ENCODE measurements at places on chromosomes 7 and 10.

DNA sequence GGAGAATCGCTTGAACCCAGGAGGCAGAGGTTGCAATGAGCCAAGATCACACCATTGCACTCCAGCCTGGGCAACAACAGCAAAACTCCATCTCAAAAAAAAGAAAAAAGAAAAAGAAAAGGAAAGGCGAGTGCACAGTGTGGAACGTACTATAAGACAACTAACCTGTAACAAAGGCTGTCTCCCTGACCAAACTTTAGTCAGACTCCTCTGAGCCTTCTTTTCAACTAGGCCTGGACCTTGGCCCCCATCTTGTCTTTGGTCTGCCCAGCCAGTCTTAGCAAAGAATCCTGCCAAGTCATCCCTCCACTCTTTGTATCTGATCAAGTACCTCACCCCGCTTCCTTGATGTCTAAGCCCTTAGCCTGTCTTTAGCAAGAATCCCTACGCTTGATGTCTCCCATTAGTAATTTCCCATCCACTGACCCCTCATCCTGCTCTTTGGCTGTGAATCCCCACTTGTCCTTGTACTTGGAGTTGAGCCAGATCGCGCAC, 68.9 kb upstream of the KDM7A start:
- DNase-seq, result no peak

- DNase-seq, result no peak
Observed at GRCh38 chr7:139572704-139573385, 49.4 kb downstream of the CLEC2L start.

DNA sequence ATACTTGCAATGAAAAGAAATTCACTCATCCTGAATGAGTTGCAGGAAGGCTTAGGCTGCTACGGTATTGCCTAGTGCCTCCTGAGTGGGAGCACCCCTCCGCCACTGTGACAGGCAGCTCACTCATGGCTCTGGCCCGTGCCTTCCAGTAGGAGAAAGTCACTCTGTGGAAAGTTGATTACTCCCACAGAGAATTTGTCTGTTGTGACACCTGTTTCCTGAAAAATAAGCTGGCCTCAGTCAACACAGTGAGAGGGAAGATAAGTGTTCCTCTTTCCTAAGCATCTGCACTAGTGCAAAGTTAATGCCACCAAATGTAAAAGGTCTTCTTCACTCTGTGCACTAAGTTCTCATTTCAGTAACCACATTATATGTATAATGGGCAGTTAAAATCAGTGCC, 158.8 kb upstream of the INHBA start:
- no peak for DNase-seq

DNA sequence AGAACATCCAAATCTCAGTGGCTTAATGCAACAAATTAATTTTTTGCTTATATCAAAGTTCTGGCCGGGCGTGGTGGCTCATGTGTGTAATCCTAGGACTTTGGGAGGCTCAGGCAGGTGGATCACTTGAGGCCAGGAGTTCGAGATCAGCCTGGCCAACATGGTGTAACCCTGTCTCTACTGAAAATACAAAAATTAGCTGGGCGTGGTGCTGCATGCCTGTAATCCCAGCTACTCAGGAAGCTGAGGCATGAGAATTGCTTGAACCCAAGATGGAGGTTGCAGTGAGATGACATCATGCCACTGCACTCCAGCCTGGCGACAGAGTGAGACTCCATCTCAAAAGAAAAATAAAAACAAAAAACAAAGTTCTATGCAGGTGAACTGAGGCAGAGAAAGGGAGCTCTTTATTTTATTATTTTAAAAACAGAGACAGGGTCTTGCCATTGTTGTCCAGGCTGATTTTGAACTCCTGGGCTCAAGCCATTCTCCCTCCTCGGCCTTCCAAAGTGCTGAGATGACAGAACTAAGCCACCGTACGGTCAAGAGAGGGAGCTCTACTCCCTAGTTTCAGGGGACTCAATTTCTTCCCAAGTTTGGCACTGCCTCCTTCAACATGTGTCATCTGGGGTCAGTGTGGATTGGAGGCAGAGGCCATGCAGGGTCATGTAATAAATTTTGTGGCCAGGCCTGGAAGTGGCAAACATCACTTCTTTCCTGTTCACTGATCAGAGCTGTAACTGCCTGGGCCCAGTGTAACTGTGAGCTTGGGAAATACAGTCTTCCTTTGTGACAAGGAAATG, 2.4 kb downstream of the ADCK2 start:
- DNase-seq, result no peak

- DNase-seq, result no peak
Observed at GRCh38 chr10:117248750-117249465, 8.0 kb downstream of the SLC18A2 start.
